Kidney (tissue), 22 donors: ENCODE measurements at places on chromosomes 3 and 15. TPM values are rescaled to one million over a fixed set of nuclear protein-coding genes. Genes with fewer than 3 reads are reported as not detected.

The GBE1 gene
- total RNA-seq: 36.2 TPM

- no peak for DNase-seq
Measured at GRCh38 chr3:73503781-73504180, 121.0 kb downstream of the PDZRN3 start.

DNA sequence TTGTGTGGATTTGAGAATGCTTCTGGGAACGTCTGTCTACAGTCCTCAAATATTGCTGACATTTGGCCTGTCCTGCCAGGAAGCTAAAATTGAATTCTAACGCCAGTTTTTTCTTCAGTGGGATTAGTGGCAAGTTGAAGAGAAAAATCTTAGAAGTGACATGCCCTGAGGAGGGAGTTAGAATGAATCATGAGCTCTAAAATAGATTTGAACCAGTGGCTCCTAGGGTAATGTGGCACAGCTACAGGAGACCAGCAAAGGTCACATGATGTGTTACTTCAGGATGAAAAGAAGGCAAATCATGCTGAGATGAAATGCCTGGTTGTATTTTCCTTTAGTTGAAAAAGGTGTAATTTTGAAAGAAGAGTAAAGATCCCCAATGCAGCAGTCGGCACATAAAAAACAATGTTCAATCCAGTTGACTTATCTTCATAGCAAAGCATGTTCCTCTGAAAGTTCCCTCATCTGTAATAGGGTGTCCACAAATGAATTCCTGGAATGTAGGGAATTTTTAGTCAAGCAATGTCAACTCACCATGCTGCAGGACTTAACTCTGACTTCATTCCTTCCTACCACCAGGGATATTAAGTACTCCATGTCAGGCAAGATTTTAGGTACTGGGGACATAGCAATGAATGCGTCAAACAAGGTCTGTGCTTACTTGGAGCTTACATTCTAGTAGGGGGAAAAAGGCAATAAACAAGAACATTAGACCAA is 171.6 kb downstream of the CADPS start:
- no peak for DNase-seq

GRCh38 chr15:69319384-69320375 is 21.0 kb downstream of the PAQR5 start:
- DNase-seq: no peak

The PRSS50 gene
- 0.35 TPM for total RNA-seq

The P2RY14 gene
- total RNA-seq: 2.4 TPM

GRCh38 chr3:73475717-73476116 is 149.0 kb downstream of the PDZRN3 start:
- DNase-seq: no peak

DNA sequence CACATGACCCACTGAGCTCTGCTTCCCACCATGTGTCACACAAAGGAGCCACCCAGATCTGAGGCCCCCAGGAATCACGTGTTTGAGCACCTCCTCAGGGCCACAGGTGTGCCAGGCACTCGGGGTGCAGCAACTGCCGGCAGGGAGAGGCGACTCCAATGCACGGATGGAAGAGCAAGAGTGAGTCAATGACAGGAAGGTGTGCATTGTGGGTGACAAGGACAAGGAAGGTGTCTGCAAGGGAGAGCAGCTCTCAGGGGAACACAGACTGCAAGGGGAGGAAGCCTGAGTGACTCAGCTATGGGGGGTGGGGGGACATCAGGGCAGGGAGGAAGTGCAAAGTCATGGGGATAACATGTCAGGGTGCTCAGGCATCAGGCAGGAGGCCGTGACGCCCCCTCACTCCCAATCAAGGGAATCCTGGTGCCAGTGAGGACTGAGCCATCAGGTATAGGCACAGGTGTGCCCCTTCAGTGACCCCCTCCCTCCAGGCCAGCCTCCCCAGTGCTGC is 67.4 kb downstream of the NUP210 start:
- DNase-seq: no peak

DNA sequence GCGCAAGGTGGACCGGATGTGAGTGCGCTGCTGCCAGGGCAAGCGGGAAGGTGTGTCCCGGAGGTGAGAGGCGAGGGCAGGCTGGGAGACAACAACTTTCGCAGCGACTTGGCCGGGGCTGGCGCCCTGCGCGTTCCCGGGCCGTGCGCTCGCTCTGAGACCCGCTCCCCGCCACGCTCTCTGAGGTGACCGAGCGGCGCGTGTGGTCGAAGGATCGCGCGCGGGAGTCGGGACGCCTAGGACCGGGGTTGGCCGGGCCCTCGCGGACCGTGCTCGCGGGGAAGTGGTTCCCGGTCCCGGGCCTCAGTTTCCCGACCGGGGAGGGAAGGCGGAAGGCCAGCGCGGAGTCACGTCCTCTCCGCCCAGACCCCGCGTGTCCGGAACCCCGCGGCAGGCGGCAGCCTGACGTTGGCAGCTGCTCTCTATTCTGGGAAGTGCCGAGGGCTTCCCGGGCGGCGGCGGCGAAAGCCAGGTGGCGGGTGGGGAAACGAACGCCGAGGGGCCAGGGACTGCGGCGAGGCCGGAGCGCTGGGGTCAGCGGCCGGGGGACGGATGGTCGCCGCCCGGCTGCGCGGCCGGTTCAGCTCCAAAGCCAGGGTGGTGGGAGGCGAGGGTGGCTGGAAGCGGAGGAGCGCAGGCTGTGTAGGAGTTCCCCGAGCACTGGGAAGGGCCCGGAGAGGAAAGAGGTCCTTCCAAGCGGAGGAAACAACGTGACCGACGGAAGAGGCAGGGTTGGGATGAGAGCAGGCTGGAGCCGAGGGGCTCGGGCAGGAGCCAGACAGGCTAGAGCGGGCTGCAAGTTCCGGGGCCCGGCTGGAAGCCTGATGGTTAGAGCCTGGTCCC is 1.0 kb upstream of the IGF2BP2 start:
- peak; percentile 81 for DNase-seq

The CLEC3B gene
- 45.3 TPM for total RNA-seq

DNA sequence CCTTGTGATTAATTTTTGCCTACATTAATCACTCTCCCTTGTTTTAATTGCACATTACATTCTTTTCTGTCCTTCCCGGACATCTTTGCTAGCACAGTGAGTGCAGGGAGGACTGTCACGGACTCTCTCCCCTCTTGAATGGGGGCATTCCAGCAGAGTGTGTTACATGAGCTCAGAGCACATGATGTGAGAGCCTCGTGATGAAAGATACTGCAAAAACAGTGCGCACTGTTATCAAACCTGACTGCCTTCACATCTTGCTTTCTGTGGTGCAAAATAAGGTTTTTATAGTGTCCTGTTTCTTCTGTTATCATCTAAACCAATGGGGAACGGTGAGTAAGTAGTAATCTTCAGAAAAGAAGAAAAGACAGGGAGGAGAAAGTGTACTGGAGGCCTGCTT is 167.5 kb downstream of the PGPEP1L start:
- DNase-seq: no peak

GRCh38 chr3:5799398-5799797 is 611.9 kb downstream of the EDEM1 start:
- no peak for DNase-seq

- DNase-seq: no peak
Measured at GRCh38 chr3:195421400-195421799, 21.4 kb downstream of the ACAP2 start.

GRCh38 chr15:77115179-77115578 is 44.3 kb upstream of the TSPAN3 start:
- no peak for DNase-seq

GRCh38 chr15:50977162-50977561 is 68.7 kb downstream of the AP4E1 start:
- no peak for DNase-seq

GRCh38 chr3:32870373-32871095 is 52.7 kb downstream of the TRIM71 start:
- DNase-seq: no peak

The SCN5A gene
- total RNA-seq: 0.72 TPM

The XCR1 gene
- 1.4 TPM for total RNA-seq

GRCh38 chr3:193598202-193598601 is 5.2 kb downstream of the OPA1 start:
- no peak for DNase-seq

The AADACL2 gene
- not detected for total RNA-seq

The SCG5 gene
- 1.3 TPM for total RNA-seq

The SPATA12 gene
- not detected for total RNA-seq

GRCh38 chr3:49924683-49925082 is 4.9 kb downstream of the MON1A start:
- no peak for DNase-seq

- no peak for DNase-seq
Measured at GRCh38 chr15:100301910-100302431, 39.8 kb downstream of the ADAMTS17 start.

GRCh38 chr15:69490356-69491037 is 37.9 kb downstream of the RPLP1 start:
- DNase-seq: no peak

DNA sequence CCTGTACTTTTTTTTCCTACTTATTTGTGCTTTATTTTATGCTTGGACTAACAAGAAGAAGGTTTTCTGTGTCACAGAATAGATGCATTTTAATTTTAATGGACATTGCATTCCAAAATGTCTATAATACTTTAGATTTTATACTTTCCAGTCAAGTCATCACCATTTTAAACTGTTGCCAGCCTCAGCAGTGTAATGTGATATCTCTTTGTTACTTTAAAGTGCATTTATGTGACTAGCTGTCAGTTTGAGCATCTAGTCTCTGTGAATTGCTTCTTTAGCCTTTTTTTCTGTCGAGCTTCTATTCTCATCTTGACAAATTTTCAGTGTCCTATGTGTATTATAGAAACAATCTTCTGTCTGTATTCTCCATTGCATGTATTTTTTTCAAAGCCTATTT is 511.4 kb upstream of the CBLB start:
- no peak for DNase-seq

The TLNRD1 gene
- 16.7 TPM for total RNA-seq

The SKIL gene
- total RNA-seq: 68.2 TPM

GRCh38 chr3:155217591-155217990 is 75.9 kb downstream of the STRIT1 start:
- no peak for DNase-seq

- no peak for DNase-seq
Measured at GRCh38 chr3:76352051-76352450, 566.7 kb upstream of the ZNF717 start.

The GABRA5 gene
- not detected for total RNA-seq

The SYNPR gene
- not detected for total RNA-seq

- DNase-seq: no peak
Measured at GRCh38 chr3:197019021-197019420, 10.6 kb downstream of the MELTF start.

DNA sequence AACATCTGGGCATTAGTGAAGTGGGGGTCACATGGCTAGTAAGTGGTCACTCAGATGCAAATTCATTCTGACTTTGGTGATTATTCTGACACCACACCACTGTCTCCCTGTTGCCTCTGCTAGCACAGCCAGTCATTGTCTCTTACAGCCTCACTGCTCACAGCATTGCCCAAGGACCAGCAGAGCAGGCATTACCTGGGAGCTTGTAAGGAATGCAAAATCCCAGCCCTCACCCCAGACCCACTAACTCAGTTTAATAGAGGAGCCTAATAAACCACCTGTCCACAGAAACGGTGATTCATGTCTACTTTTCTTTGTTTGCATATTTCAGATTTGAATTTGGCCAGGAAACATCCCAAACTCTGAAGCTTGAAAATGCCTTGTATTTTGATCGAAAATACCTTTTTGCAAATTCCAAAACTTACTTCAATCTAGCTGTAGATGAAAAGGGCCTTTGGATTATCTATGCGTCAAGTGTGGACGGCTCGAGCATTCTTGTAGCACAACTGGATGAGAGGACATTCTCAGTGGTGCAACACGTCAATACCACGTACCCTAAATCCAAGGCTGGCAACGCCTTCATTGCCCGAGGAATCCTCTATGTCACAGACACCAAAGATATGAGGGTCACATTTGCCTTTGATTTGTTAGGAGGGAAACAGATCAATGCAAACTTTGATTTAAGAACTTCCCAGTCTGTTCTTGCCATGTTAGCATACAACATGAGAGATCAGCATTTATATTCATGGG is 62.7 kb downstream of the GLDN start:
- no peak for DNase-seq

The RNF7 gene
- total RNA-seq: 83.2 TPM

DNA sequence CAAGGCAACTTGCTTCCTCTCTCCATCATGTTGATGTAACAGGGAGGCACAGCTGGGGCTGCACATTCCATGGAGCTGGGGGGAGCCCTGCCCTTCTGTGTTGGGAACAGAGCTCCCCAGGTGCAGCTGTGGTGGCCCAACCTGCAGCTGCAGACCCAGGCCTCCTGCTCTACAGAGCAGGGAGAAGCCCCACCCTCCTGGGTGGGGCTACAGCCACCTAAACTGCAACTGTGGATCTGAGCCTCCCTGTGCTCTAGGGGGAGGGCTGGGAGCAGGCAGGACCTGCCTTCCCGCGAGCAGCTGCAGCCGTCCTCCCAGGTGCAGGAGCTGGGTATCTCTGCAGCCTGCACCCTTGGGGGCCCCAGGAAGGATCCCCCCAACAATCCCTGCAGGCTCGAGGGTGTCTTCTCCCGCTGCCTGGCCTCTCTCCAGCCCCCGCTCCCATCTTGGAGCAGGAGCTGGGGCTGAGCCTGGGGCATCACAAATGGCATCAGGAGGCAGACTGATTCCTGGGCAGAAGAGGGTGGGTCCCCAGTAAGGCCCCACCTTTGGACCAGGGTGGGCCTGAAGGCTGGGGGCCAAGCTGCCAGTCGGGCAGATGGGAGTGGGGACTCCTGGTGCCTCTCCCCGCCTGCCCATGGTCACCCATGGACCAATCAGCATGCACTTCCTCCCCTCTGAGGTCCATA is 7.4 kb downstream of the LRRC58 start:
- DNase-seq: no peak

- DNase-seq: no peak
Measured at GRCh38 chr3:5191555-5192304, 4.2 kb downstream of the EDEM1 start.

The APBA2 gene
- total RNA-seq: 6.1 TPM

DNA sequence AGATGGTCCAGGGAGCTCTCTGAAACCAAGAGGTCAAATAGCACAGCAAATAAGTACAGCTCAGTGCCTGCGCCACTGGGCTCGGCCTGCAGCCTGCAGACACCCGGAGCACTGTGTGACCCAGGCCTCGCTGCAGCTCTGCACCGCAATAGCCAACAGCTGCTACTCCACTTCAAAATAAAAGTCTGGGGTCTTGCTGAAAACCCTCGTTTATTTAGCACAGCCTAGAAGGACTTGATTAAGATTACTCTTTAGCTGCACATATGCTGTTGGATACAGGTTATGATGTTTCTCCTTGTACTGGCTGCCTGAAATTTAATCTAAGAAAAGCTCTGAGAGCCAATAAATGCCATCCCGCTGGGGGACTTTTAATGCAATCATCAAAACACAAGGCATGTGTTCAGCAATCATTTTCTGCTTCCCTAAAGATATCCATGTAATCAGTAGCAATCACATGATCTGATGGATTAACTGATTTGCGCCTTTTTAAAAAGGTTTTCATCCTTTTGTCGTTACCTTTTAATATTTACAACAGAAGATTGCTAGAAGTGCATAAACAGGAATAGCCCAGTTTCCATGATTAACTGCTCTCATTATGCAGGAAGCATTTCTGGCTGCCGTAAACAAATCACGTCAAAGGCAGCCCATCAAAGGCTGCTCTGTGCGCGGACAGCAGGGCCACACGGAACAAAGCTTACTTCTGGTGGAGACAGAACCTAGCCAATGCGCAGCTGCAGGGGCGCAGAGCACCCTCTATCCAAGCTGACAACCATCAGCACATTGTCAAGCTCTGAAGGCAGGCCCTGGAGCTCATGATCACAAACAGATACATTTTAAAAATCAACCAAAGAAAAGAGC is 58.8 kb downstream of the CLASP2 start:
- peak; percentile 81 for DNase-seq
